Activated CD8-positive, alpha-beta memory T cell treated with anti-CD3 and anti-CD28 coated beads, Interleukin-2, amount 50 U/mL, for 4 hours (primary cell): ENCODE measurements at places on chromosomes 6 and 20.

GRCh38 chr6:72616406-72617015 is 5.4 kb upstream of the KCNQ5 start:
- no peak for DNase-seq

- no peak for DNase-seq
Observed at GRCh38 chr6:117674503-117674902, 766 bp upstream of the NUS1 start.

DNA sequence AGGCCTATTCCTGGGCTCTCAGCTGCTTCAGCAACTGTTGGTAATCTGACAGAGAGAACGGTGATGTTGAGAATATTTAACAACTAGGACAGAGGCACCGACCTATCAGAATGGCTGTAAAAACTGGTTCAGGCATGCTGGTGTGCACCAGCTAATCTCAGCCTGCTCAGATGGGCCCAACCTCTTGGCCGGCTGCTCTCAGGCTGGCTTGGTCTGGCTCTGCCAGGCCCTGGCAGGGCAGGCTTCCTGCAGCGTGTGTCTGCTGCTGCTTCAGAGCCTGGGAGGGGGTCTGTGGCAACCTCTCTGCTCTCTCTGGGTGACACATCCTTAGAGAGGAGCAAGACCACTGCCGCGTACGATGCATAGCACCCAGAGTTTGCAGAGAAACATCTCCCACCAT is 4.8 kb downstream of the SLC2A12 start:
- DNase-seq = no peak

- no peak for DNase-seq
Observed at GRCh38 chr6:100906325-100906724, 25.2 kb upstream of the ASCC3 start.

GRCh38 chr6:2883673-2884072 is 19.4 kb downstream of the SERPINB9 start:
- no peak for DNase-seq

DNA sequence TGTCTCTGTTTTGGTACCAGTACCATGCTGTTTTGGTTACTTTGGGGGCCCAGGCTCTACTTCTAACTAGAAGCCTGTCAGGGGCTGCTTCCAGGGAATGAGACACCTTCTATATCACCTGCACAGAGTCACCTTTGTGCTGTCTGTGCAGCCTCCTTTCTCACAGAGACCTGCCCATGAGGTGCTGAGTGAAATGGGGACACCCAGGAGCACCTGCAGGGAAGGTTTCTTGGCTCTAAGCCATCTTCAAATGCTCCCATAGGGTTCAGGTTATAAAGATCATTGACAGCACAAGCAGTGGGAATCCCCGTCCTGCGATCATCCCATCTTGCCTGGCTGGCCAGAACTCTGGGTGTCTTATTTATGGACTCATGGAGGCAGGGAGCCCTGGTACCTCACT is 19.1 kb downstream of the GABRR2 start:
- DNase-seq = no peak

DNA sequence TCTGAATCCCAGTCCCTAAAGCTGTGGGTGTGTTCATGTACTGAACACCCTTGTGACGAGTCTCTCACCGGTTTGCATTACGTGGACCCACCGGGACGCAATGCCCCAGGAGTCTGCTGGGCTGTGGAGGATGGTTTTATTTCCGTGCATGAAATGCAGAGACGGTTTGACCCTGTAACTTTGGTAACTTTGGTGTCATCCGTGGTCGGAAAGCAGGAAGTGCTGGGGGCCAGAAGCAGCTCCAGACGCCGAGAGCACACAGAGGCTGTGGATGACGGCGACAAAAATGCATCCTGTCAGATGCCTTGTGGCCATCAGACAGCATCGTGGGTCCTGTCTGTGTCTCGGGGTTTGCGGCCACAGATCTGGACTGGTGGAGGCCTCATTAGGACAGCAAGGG is 7.2 kb downstream of the BHLHE23 start:
- DNase-seq = no peak

GRCh38 chr6:170026751-170027646 is 263.9 kb downstream of the DLL1 start:
- DNase-seq = no peak

GRCh38 chr6:14549304-14549770 is 431.8 kb downstream of the CD83 start:
- no peak for DNase-seq

GRCh38 chr6:139647016-139647415 is 272.6 kb upstream of the CITED2 start:
- DNase-seq = no peak

- no peak for DNase-seq
Observed at GRCh38 chr20:49786196-49786595, 26.4 kb upstream of the SLC9A8 start.
